ENCODE measurements at places on chromosomes 2 and 18.

DNA sequence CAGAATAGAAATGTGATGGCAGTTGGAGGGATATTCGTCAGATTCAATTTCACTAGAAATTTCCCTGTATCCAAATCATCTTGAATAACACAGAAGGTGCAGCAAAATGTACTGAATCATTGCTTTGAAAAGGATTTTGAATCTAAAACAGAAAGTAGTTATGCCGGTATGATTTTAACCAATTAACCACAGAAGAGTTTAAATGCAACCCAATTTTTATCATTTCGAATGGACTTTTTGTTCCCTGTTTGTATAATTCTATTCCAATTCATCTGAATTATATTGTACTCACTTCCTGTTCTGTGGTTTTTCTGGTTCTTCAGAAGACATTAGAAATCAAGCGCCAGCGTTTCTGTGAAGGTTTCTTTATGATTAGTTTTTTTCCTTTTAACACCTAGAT is 190.4 kb downstream of the MYO3B start:
- no peak for DNase-seq

- DNase-seq: no peak
Observed at GRCh38 chr18:54134053-54134452, 90.4 kb downstream of the MBD2 start.

DNA sequence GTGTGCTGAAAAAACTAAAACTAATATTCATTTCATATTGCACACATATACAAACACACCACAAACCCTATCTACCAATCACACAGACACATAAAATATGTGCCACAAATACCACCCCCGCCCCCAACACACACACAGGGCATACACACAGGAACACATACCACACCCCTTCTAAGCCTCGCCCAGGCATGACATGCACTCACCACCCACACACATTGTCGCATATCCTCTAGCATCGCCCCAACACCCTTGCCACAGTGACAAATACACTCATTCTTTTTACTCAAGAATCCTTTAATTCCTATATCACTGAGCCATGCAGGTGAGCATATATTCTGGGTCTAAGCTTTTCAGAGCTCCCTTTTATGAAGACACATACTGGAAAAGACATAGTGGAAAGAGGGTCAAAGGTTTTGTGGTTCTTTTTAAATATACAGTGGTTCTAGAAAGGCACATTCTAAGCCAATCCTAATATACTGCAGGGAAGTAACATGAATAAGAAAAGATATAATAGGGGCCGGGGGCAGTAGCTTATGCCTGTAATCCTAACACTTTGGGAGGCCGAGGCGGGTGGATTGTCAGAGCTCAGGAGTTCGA is 24.5 kb upstream of the LCLAT1 start:
- DNase-seq: peak; percentile 80

- DNase-seq: no peak
Observed at GRCh38 chr2:169365029-169365480, 2.7 kb upstream of the LRP2 start.

GRCh38 chr18:2920027-2920426 is 73.2 kb downstream of the EMILIN2 start:
- DNase-seq: no peak

DNA sequence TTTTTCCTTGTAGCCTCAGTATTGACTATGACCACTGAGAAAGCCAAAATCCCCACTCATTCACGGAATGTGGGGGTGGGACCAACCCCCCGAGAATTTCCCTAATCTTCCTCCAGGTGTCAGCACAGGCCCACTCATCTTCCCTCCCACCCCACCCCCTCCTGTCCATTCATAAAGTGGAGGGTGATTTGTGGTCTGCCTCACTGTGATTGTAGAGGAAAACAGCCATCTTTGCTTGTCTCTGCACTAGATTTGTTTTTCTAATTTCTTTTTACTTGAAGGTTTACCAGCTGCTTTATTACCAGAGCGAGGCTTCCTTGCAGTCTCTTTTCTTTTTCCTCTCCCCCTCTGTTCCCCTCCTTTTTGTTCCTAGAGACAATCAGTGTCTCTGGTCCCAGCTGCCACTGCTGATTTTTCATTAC is 171.8 kb downstream of the ICOS start:
- peak; percentile 38 for DNase-seq

DNA sequence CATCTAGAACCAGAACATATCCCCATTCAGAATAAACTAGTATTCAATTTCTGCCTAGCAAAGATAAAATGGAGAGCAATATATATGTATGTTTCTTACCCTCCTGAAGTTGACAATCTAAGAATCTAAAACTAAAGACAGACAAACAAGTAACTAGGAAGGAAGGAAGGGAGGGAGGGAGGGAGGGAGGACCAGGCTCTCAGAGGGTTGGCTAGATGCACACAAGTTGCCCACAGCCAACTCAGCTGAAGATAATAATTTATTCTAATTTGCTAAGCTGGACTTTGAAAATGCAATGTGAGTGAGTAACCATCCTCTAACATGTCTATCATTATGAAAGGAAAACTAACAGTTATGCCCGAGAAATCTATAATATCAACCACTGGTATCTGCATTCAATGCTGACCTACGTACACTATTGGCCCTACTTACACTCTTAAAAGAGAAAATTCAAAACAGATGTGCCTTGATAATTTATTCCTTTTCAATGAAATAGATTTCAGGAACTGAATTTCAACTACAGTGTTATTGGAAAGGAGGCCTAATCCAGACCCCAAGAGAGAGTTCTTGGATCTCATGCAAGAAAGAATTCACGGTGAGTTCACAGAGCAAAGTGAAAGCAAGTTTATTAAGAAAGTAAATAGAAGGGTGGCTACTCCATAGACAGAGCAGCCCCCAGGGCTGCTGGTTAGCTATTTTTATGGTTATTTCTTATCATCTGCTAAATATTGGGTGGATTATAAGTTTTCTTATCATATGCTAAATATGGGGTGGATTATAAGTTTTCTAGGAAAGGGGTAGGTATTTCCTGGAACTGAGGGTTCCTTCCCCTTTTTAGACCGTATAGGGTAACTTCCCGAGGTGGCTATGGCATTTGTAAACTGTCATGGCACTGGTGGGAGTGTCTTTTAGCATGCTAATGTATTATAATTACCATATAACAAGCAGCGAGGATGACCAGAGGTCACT is 288.5 kb upstream of the SLC39A10 start:
- DNase-seq: no peak

GRCh38 chr2:11914455-11914854 is 168.0 kb downstream of the LPIN1 start:
- DNase-seq: no peak

DNA sequence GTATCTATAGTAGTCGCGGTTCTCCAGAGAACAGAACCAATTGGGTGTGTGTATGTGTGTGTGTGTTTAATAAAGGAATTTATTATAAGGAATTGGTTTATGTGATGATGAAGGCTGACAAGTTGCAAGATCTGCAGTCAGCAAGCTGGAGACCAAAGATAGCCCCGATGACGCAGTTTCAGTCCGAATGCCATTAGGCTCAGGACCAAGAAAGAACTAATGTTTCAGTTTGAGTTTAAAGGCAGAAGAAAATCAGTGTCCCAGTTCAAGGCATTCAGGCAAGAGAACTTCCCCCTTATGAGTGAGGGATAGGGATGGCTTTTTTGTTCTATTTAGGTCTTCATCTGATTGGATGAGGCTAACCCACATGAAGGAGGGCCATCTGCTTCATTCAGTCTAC is 221.6 kb downstream of the HNMT start:
- no peak for DNase-seq

DNA sequence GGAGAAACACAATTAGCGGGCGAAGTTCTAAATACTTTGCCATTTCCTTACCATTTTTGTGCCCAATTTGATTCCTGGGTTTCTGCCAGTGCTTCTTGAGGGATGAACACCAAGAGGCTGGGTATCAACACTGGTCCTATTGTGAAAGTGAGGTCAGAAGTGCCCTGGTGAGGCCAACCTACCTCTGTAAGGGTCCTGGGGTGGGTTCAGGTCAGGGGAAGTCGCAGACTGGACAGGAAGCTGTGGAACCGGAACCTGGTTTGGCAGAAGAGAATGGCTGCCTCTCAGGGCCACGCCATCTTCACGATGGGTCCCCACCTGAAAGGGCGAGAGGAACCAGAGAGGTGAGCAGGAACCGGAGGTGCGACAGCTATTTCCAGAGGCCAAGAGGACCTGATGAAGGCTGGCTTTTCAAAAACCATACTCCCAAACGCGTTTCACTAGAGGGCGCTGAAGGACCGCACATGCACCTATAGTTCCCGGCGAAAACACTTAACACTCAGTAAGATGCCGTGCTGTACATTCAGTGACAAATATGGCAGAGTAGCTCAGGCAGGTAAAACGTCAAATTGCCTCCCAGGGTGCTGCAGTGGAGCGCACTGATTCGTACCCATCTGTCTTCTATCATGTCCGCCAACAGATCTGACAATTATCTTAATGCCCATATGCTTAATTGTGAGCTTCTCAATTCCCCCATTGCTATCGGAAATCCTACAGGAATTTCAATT is 275.3 kb upstream of the CCDC68 start:
- DNase-seq: peak; percentile 23

- no peak for DNase-seq
Observed at GRCh38 chr2:170714381-170715061, 616 bp upstream of the SP5 start.

DNA sequence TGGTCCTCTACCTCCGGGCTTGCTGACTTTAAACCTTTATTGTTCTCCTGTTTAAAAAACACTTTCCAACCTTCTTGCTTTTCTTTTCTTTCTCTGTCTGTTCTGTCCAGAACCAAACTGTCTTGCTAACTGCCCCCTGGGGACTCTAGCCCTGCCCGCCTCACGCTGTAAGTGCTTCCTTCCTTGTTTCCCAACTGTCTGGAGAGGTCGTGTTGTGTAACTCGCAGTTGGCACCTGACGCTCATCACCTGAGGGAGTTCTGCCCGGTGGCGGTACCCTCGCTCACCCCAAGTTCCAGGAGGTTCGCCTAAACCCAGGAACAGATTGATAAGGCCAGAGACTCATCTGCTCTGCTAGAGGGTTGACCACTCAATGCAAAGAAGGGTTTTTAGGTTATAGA is 123.4 kb downstream of the MTCL1 start:
- DNase-seq: no peak

DNA sequence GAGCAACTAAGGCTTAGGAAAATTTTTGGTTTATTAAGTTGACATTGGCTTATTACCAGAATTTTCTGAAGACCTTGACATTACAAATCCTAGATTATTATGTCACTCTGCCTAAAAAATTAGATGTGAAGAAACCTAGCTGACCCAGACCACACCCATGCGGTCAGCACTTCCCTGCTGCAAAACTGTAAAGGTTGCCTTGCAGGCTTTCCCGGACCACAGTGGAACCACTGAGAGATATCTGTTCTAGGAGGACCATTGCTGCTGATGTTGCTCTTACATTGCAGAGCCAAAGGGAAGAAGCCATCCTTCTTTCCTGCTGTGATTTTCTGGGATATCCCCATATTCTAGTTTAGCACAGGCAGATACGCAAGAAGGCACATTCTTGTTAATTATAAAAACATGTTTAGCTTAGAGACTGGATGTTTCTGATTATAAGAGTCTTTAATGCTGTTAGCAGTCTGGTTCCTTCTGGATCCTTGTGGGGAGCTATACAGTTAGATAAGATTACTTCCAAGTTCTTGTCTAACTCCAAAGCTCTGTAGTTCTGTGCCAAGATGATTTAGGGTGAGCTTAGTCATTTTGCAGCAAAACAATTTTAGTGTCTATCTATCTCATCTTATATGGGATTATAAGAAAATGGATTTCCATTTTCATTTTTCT is 70.2 kb downstream of the AOX1 start:
- no peak for DNase-seq

DNA sequence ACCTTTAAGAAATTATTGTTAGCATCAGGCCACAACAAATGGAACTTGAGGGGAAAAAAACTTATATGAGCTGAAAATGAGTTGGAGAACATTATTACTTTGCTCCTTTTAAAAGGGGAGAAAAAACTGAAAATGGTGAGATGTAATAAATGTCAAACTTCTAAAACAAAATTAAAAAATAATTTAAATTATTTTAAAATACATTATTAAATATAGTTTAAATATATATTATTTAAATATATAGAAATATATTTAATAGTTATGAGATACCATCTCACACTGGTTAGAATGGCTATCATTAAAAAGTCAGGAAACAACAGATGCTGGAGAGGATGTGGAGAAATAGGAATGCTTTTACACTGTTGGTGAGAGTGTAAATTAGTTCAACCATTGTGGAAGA is 28.9 kb downstream of the RPIA start:
- no peak for DNase-seq

- no peak for DNase-seq
Observed at GRCh38 chr2:152380261-152381055, 45.5 kb downstream of the FMNL2 start.

- DNase-seq: no peak
Observed at GRCh38 chr2:178241844-178242551, 47.7 kb downstream of the OSBPL6 start.

DNA sequence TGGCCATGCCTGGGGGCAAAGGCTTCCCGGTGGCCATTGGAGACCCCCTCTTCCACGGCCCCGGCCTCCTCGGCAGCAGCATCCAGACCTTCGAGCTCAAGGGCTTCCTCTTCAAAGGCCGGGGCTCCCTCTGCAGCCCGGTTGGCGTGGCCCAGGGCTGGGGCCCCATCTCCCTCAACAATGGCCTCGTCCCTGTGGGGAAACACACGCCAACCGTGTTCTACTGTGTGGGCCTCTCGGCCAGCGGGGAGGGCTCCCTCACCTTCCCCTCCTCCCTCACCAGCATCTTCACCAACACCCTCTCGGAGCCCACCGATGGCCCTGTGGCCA is 2.7 kb downstream of the RTP5 start:
- DNase-seq: no peak

DNA sequence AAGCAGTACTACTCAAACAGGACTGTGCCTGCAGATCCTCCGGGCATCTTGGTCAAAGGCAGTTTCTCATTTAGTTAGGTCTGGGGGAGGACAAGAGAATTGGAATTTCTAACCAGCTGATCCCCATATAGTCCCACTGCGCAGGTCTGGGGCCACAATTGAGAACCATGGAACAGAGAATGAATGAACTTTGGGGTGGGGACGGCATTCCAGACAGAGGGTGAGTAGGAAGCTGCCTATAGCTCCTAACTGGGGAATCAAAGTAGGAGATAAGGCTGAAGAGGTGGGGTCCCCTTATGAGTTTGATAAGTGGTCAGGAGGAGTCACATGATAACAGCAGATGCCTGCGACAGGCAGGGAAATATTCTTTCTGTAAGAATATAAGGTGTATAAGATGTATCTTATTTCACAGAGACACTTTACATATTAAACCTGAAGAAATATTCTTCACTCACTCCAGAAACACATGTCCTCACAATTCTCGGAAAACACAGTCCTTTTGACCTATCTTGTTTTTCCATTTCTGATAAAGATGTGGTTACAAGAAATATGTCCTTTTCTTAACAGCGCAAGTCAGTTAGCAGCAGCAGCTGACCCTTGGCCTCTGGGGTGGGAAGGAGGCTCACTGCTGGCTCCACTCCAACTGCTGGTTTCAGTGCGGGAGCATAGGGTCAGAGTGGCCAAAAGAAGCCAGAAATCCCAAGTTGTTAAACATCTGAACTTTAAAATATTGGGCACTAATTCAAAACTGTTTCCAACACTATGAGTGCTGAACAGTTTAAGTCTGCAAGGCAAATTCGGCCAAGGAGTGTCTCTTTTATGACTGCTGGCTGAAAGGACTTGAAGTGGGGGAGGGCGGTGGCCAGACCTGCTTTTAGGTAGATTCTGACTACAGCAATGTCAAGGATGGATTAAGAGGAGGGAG is 12.6 kb upstream of the TMEM214 start:
- no peak for DNase-seq
